ENCODE measurements at places on chromosomes 7 and 10.

DNA sequence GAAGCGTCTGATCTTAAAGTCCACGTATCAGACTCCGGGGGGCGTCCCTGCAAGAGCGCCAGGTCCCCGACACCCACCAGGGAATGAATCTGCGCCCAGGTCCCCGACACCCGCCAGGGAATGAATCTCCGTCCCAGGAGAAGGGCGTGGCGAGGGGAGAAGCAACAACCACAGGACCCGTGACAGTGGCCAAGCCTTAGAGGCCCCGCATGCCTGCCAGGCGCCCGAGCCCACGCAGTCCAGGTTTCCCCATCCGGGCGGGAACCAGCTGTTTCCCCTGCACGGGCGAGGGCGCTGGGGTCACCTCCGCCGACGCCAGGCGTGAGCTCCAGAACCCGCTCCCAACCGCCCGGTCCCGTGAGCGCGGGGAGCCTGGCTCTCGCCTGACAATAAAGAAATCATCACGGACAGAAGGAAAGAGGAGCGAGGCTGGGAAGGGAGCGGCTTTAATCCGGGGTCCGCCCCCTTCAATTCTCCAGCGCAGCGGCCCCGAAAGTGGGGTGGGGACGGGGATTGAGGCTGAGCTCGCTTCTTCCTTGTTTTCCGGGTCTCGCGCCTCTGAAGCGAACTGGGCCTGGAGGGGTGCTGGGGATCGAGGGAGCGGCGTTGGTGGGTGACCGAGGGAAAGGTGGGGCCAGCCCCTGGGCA lies 29.0 kb upstream of the BMS1 start:
- DNase-seq, result peak; percentile 45

DNA sequence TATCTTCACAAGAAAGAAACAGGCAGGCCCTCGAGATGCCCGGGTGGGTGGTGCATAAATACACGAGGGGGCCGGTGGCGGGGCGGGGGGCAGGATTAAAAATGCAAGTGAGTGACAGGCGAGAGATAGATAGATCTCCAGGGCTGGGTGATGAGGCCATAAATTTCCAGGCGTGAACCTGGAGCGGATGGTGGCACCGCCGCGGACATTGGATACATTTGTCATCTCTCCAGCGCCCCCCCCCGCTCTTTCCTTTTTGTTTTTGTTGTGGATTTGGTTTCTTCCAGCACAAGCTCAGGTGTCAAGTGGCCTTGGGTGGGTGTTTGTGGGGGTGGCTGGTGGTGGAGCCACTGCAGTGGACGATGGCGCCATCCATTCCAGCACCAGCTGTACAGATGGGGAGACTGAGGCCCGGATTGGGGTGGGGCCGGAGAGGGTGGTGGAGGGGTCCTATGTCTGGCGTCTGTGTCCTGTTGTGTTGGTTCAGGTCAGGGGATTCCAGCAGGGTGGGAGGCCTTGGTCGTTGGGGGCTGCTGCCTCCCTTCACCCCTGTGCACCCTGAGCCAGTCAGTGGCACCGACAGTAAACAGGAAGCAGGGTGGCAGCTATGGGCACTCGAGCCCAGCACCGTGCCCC lies 2.9 kb downstream of the ELFN1 start:
- DNase-seq, result no peak

DNA sequence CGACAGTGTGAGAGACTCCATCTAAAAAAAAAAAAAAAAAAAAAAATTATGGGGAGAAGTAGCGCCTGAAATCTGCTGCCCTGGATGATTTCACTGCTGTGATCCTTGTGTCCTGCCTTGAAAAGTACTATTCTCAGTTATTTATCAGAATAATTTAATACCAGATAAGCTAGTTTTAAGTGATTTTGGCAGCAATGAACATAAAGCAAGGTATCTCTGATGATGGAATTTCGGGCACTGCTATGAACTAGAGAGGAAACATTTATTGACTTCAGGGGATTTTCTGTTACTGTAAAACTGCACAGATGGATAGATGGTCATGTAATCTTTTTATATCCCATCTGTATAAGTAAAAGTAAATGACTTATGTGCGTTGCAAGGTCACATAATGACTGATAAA lies 619.1 kb upstream of the ANKRD30A start:
- DNase-seq, result no peak

DNA sequence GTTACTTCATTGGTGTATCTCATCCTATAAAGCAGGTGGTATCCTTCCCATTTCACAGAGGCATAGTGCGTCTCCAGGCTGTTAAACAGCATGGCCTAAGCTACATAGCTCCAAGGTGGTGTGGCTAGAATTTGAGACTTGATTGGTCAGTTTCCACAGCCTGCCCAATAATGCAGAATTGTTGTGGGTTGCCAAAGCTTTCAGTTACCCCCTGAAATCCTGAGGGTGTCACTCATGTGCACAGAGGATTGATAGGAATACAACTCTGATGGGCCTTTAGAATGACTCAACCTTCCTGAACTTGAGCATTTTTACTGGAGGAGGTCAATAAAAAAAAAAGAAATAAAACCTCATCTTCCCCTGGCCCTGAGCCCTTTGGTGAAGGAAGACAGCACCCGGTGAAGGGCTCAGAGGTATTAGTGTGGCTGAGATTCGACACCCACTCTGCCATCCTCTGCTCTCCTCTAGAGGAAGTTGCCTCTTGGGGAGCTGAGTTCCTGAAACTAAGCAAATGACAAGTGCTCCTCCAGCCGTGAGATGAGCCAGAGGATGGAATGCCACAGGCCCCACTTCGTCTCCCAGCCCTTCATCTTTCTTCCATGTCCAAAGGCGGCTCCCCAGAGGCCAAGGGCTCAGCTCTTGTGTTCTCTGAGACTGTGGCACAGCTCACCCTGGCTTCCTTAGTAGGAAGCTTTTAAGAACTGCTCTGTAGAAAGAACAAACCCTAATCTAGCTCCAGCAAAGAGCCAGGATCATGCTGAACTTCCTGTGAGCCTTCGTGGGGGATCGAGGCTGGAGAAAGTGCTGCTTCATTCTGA lies 1.0 kb downstream of the ACSL5 start:
- peak; percentile 68 for DNase-seq

GRCh38 chr7:141950806-141951205 lies 4.0 kb upstream of the CLEC5A start:
- no peak for DNase-seq

DNA sequence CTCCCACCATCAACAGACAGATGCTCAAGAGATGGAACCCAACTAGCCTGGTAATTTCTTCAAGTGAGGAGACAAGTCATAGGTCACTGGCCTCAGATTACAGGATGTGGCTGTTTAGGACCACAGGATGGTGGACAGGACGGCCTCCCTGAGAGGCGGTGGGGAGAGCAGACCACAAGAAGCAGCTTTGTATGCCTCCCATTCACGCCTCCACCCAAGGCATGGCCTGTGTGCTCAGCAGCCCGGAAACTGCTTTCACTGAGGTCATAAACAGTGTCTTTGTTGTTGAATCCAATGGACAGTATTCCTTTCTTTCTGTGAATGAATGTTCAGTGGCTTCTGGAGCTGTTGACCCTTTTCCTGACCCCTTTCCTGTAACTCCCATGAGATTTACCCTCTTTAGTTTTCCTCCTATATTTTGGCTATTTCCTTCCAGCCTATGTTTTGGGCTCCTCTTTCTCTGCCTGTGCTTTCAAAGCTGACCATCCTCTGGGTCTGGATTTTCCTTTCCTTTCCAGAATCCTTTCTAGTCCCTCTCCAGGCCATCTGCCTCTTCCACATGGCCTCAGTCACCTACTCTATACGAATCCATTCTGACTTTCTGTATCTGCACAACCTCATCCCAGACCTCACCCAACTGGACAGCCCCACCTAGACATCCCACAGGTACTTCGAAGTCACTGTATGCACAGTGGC lies 32.4 kb upstream of the INPP5F start:
- DNase-seq, result peak; percentile 70

DNA sequence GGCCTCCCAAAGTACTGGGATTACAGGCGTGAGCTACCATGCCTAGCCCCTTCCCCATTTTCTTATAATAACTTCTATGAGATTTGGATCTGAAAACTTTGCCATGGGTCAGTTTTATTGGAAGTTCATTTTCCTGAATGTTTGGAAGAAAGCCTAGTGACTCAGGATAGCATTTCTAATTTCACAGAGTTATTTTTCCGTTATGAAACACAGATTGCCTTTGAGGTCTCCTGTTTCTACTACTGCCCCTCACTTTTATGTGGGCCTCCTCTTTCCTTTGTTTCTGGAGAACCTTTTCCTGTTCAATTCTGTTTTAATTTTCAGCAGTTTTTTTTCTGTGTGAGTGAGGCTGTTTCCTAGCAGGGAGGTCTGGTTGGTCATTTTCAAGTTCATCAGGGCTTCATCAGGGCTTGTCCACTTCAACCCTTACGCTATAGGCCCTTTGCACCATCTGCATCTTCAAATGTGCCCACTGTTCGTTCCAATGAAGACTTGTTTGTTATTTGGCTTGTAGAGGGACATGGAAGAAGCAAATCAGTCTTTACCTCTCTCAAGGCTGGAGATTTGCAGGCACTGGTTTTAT lies 58.7 kb downstream of the BMPR1A start:
- no peak for DNase-seq

GRCh38 chr7:142669074-142669654 lies 80.1 kb upstream of the PRSS1 start:
- DNase-seq, result peak; percentile 12

DNA sequence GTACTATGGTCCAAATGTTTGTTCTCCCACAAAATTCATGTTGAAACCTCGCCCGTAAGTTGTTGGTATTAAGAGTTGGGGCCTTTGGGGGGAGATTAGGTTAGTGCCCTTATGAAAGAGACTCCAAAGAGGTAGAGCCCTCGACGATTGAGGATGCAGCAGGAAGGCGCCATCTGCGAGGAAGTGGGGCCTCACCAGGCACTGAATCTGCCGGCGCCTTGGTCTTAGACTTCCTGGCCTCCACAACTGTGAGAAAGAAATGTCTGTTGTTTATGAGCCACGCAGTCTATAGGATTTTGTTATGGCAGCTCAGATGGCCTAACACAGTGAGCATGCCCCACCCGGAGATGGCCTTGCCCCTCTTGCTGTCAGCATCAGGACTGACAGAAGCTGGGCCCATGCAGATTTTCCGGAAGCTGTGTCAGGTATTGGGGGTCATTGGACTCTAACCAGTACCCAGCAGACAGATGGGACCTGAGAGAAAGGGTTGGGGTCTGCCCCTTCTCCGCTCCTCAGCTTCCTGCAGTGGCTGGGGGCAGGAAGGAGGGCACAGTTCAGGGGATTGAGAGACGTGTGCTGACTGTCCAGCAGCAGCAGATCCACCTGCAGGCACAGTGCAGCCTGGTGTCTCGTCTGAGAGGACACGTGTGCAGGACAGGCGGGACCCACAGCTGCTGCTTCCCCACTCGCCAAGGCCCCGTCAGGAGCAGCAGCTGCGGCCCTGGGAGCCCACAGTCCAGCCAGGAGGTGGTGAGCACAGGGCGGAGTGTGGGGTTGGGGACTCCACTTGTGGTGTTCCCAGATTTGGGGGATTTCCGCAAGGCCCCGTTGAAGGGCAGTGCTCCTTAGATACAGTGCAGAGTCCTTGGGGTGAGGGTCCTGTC lies 47.8 kb downstream of the MGMT start:
- DNase-seq, result no peak

GRCh38 chr7:133300088-133300487 lies 47.2 kb downstream of the EXOC4 start:
- DNase-seq, result no peak

- no peak for DNase-seq
Measured at GRCh38 chr7:84247591-84247990, 53.0 kb upstream of the SEMA3A start.

DNA sequence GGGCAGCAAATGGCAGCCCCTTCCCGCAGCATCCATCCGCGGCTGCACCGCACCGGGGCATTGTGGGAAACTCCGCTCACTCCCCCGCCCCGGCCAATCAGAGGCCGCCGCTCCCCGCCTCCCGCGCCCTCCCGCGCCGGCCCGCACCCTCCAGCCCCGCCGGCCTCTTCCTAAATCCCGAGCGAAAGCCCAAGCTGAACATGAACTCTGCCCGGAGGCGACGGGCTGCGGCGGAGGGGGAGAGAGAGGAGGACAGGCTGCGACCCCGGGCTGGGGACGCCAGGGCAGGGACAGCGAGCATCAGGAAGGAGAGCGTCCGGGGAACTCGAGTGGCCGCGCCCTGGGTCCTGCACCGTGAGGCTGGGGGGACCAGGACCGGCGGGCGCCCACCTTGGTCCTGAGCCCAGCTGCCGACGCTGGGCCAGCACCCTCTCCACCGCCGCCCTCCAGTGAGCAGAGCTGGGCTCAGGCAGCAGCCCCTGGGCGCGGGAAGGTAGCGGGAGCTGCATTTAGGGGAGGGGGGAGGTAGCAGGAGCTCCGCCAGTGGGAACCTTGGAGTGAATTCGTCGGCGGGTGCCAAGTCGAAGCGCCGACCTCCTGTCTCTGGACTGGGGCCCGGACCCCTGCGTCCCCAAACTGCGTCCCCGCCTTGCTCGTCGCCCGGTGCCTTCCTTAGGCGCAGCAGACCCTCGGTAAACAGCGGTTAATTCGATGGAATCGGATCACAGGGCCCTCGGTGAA lies at the start of gene DGKI:
Gene DGKI (minus strand): TSS at position 148 of the 741 bp plus-strand sequence.
- no peak for DNase-seq

DNA sequence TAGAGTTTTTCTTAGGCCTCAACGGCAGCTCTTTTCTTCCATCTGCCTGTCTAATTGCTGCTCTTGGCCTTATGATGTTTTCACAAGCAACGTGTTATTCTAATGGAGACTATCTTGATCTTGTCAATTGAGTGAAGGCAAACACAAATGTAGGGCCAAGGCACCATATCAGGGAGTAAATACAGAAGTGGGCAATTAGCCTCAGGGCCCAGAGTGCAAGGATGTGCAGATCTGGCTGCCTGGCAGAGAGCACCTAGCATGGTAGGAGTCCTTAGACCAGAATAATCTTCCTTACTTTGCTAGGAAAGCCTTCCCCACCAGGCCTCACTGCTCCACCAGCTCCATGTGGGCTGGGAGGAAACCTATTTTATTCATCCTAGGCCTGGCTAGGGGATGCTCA lies 590.9 kb downstream of the LRMDA start:
- no peak for DNase-seq

- no peak for DNase-seq
Measured at GRCh38 chr7:152709287-152710152, 33.6 kb upstream of the XRCC2 start.

- DNase-seq, result no peak
Measured at GRCh38 chr7:15686295-15686956, at the start of gene MEOX2. Gene MEOX2, minus strand, starts transcription at chr7:15686683. Its CDS starts 281 bp downstream, at chr7:15686402.

DNA sequence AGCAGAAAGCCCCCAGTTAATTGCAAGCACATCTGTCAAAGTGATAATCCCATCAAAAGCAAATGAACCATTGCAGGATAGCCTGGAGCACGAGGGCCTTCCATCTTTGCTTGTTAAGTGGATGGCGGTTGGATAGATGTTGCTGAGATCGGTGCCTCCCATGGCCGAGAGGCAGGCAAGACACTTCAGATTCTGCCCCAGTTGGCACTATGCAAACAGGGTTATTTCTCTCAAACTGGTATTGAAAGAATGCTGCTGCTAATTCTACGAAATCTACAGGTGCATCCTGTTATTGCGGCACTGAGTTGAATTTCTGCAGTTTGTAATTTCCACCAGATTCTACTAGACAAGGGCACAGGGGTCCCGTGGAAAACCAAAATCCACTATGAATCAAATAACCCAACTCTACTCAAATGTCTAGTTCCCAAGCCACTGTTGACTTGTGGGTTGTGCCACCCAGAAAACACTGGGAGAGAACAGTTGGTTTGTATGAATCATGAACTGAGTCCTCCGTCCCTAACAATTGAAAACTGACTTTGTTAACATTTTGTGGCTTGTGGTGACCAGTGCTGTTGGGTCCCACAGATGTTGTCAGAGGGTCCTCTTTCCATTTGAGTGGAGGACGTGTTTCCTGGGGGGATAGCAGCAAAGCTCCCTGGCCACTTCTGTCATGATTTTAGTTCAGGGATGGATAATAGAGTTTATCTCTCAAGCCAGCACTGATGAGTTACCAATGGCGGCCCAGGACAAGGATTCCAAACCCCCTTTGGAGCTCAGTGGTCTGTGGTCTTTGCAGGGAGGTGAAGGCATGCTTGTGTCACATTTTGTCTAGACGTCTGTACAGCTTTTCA lies 7.1 kb upstream of the IL2RA start:
- DNase-seq, result no peak
